ENCODE measurements at places on chromosomes 6 and 20. TPM values are rescaled to one million over a fixed set of nuclear protein-coding genes. Genes with fewer than 3 reads are reported as not detected.

The C6orf15 gene
- not detected for total RNA-seq

The TDRD6 gene
- total RNA-seq, result 0.74 TPM

The TSPYL1 gene
- 80.3 TPM for total RNA-seq

The ZSCAN23 gene
- total RNA-seq, result 2.0 TPM

The ARMH2 gene
- total RNA-seq, result not detected

The C6orf163 gene
- 3.5 TPM for total RNA-seq

The MTCH1 gene
- total RNA-seq, result 148 TPM

The PTCHD4 gene
- total RNA-seq, result 1.2 TPM

The MRAP2 gene
- 3.7 TPM for total RNA-seq

The CABLES2 gene
- 3.8 TPM for total RNA-seq

The SOX12 gene
- 9.5 TPM for total RNA-seq

The MOXD1 gene
- total RNA-seq, result 4.2 TPM

The LBP gene
- total RNA-seq, result 4.8 TPM

The MYLK4 gene
- total RNA-seq, result 0.67 TPM

The TBC1D20 gene
- 33.0 TPM for total RNA-seq

The TOMM6 gene
- 101 TPM for total RNA-seq

The SNAP25 gene
- 0.37 TPM for total RNA-seq

The RIMS1 gene
- 37.5 TPM for total RNA-seq

The PRSS35 gene
- total RNA-seq, result 1.8 TPM

The FAXC gene
- 10.8 TPM for total RNA-seq

The CCN6 gene
- not detected for total RNA-seq

The ZBTB9 gene
- total RNA-seq, result 3.9 TPM

The TNF gene
- total RNA-seq, result 0.81 TPM

The SIRPA gene
- 39.7 TPM for total RNA-seq

The MUCL3 gene
- not detected for total RNA-seq

The NPEPL1 gene
- total RNA-seq, result 31.4 TPM

The PERP gene
- 8.8 TPM for total RNA-seq

The ANGPT4 gene
- total RNA-seq, result 1.1 TPM

The ADGRB3 gene
- total RNA-seq, result 5.9 TPM

The SCUBE3 gene
- 50.1 TPM for total RNA-seq

The CLPSL2 gene
- not detected for total RNA-seq
